KBM-7 (cell line): ENCODE measurements at places on chromosomes 12 and 14.

DNA sequence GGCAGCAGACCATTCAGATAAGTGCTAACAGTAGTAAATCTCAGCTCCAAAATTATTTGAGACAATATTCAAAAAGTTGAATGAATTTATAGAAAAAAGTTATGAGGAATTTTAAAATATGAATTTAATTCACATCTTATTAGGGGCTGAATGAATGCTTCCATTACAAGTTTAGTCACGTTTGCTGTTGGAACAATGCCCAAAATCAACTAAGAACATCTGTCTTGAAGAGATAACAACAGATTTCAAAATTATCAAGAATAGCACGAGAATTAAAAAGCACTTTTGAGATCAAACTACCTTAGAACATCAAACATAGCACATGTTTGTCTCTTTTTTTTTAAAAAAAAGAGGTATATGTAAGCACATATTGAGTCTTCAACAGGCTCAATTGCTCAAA is 115.4 kb upstream of the PPFIA2 start:
- DNase-seq: no peak

DNA sequence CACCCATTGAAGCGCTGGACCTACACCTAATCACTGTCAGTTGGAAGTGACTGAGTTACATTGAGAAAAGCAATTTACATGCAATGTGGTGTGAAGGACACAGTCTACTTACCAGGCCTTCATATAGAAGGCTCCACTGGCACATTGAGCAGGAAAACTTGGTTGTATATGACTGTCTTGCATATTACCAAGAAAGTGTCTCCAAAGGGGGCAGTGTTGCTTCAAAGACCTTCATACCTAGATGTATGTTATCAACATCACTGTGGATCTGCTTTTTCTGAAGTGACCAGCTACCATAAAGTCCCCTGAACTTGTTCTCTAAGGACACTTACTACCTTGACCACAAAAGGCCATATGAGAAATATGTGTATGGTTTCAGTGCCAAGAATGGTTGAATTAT is 64.1 kb downstream of the NELL2 start:
- no peak for DNase-seq

DNA sequence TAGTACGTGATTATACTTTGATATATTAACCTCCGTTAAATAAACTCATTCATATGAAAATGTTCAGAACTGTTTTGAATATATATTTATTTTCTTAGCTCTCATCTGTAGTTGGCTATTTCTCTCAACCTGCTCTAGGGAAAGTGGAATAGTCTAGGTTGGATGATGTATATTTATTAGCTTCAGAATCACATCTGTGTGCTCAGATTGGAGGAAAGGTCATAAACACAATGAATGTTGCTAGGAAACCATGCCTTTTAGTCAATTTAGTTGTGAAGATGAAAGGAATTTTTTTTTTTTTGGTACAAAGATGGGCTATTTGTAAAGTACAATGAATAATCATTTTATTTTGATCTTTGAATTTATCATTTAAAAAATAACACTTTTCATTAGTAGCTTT is 439.1 kb downstream of the FOXG1 start:
- DNase-seq: no peak

GRCh38 chr14:77708749-77709148 is 846 bp downstream of the SLIRP start:
- no peak for DNase-seq
